ENCODE measurements at places on chromosomes 6 and 20.

GRCh38 chr6:53441035-53441493, 92.3 kb upstream of the ELOVL5 start:
- no peak for DNase-seq

DNA sequence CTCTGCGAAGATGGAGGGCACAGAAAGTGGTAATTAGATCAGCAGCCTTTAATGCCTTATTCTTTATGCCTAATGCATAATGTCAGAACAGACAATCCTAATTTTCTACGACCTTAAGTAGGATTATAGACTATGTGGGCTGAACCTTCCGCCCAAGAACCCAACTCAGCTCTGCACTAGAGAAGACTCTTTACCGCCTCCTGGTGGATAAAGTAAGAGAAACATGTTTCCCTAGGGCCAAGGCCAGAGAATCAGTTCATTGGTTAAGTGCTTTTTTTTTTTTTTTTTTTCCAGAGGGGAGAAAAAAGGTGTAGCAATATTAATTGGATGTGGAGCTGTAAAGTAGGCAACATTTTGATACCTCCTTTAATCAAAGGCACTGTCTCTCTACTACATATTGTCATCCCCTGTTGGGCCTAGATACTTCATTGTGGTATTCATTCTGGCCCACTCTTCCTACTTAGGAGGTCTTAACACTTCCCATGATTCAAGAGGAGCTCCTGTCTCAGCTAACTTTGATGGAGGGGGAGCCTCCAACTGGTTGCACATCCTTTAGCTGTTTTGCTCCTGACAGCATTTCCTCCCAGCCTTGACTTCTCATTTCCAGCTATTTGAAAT, 124.9 kb upstream of the NRN1 start:
- no peak for DNase-seq

DNA sequence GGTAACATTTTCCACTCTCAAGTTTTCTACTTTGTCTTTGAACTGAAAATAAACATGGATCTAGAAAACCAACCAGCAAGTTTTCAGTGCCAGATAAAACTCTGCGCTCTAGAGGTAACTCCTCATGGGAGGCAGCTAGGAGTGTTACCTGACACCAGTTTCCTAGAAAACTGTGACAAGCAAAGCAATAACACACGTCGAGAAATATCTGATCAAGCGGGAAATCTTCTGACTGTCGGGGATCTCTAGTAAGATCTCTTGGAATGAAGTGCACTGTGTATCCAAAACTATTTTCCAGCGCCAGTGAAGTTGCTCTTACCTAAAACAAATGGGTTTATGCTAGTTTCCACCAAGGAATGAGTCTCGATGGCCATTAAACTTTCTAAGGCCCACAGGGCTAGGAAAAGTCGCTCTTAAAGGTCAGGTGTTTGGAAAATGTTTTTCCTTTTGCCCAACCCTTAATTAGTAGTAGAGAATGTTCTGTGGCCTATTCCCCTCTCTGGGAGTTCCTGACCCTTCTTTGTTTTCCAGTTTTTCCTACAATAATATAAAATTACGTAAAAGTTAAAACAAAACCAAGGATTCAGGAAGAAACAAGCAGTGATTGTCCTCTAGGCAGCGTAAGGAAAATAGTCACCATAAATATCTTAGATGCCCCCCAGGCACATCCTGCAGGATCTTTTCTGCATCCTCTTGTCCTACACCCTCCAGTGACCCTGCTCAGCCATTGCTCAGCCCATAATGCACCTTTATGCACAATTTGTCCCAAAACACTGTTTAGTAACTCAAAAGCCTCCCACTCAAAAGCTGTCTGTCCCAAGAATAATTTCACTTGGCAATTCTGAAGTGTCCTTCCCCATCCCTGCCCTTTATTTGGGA, 137.7 kb upstream of the AKAP12 start:
- no peak for DNase-seq

GRCh38 chr6:39930540-39930939, 3.7 kb downstream of the MOCS1 start:
- no peak for DNase-seq

GRCh38 chr6:167163476-167164011, 5.8 kb upstream of the GPR31 start:
- no peak for DNase-seq

- DNase-seq: no peak
These were observed 53.6 kb upstream of the LRRC1 start for GRCh38 chr6:53741034-53741823.

- DNase-seq: no peak
These were observed 1.2 kb upstream of the DLGAP4 start for GRCh38 chr20:36304786-36305495.

Measured in right renal pelvis (tissue), 4 donors.